ENCODE measurements at places on chromosomes 2 and 18.

DNA sequence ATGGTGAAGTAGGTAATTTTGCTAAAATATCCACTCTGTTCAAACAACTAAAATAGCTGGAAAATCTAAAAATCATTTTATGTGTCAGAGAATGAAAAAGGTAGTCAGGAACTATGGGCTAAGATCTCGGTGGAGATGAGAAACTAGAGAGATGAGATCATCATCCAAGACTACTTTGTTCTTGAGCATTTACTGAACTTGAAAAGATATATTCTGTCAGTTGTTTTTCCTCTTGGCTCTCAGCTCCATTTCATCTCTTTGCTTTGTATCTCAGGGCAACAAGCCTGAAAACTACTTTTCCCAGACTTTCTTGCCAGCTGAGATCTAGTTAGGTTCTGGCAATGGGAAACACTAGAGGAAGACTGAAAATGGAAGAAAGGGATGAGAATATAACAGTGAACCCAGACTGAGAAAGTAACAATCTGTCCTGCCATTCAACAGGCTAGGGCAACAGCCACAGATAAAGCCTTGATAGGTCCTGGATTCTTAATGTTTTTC is 346.2 kb upstream of the MEX3C start:
- no peak for DNase-seq

DNA sequence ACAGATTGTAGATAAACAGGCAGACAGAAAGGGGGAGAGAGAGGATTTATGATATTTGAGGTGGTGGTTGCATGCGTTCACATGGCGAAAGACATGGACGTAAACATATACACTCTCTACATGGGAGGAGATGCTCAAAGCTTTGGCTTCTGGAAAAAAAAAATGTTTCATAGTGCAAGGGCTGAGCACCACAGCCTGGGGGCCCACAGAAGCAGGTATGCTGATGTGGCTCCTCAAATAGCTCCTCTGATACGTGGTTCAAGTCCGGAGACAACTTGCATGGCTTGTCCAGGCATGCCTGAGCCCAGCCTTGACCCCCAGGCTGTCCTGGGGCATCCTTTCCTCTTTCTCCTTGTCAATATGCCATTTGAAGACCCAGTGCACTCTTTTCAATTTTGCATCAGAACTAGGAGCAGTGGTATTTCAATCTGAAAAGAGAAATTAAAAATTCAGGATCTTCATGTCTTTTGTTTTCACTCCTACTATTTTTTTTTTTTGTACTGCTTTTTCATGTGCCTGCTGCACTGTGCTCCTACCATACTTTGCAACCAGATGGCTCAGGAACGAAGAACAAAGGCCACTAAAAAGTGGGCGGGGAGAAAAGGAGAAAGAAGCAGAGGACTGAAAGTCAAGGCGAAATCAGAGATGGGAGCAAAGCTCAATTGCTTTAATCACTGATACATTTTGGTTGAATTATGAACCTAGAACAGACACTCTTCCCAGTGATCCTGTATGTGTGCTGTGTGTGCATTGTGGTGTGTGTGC is 495.7 kb upstream of the TCF4 start:
- no peak for DNase-seq

DNA sequence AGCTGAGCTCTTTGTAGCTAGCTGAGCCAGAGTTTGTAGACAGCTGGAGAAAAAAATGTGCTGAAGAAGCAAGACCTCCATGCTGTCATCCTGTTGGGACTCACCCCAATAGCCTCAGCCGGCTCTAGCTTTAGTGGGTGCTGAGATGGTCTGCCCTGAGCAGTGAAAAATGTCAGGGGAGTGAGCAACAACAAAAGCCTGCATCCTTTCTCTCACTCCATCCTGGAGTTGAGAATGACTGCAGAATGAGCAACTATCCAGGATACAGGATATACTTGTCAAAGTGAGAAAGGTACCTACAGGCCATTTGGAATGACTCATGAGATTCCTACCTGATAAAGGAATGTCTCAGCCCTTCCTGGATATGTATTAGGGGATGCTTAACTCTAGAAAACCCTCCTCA is 146.1 kb upstream of the DLX2 start:
- DNase-seq = no peak

- no peak for DNase-seq
These were observed 22.6 kb downstream of the HNRNPLL start for GRCh38 chr2:38580115-38580636.

- no peak for DNase-seq
These were observed 103.6 kb upstream of the SERPINE2 start for GRCh38 chr2:224142397-224143312.

DNA sequence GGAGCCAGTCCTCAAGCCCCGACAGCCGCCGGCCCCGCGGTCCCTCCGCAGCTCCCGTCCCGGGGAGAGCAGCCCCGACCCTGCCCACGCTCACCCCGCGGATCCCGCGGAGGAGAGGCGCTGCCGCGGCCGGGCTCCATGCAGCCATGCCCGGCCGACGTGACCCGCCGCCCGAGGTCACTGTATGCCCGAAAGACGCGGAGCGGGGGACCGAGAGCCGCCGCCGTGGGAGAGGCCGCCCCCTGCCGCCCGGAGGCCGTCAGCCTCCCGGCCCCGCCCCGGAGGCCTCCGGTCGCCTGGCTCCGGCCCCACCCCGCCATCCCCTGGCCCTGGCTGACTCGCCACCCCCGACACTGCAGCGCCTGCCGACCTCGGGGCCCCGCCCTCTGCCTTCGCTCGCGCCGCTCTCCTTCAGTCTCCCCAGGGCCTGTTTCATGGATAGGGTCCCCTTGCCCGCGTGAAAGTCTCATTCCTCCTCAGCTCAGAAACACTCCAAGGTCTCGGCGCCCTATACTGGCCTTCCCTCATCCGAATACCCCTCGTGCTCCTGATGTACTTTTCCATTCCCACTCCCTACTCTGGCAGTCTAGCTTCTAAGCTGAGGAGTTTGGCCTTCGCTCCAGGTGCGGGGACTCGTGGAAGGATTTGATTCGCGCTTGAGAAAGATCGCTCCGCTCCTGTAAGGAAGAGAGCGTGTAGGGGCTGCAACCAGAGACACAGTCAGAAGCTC is at the start of gene BOLA3:
BOLA3 (minus strand) TSS at position 186 of the 730 bp plus-strand sequence; CDS start at position 148, 38 bp downstream.
- peak; percentile 85 for DNase-seq

GRCh38 chr2:172510548-172510947 is 45.3 kb upstream of the PDK1 start:
- no peak for DNase-seq

DNA sequence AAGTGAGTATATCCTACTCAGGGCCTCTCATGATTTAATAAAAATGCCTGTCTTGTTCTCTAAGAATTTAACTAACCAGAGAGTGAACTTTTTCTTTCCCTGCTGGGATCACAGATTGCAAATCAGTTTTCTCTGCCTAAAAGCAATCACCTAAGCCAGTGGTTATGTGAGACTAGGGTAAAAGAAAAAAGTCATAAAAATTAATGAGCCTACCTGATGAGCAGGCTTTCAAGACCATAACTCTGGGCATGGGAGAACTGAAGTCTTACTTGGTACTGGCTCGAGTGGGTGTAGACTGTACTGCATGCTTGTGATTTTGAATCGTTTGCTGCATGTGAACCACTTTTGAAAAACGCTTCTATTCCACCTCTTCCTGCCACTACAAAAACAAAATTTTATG is 1677.0 kb upstream of the LRRTM1 start:
- DNase-seq = no peak

All from activated CD4-positive, alpha-beta T cell treated with anti-CD3 and anti-CD28 coated beads for 24 hours (primary cell).